ENCODE measurements at places on chromosomes 3 and 15. TPM values are rescaled to one million over a fixed set of nuclear protein-coding genes. Genes with fewer than 3 reads are reported as not detected.

The ZNF660 gene
- total RNA-seq = 0.30 TPM

The CKMT1A gene
- 0.66 TPM for total RNA-seq

The FOXB1 gene
- total RNA-seq = 0.68 TPM

The GMNC gene
- total RNA-seq = not detected

The DUOXA2 gene
- total RNA-seq = not detected

The FGF12 gene
- total RNA-seq = not detected

The NAA80 gene
- 20.0 TPM for total RNA-seq
